ENCODE measurements at places on chromosomes 13 and 19.

GRCh38 chr19:17527326-17527725, 15.9 kb downstream of the PGLS start:
- no peak for DNase-seq

DNA sequence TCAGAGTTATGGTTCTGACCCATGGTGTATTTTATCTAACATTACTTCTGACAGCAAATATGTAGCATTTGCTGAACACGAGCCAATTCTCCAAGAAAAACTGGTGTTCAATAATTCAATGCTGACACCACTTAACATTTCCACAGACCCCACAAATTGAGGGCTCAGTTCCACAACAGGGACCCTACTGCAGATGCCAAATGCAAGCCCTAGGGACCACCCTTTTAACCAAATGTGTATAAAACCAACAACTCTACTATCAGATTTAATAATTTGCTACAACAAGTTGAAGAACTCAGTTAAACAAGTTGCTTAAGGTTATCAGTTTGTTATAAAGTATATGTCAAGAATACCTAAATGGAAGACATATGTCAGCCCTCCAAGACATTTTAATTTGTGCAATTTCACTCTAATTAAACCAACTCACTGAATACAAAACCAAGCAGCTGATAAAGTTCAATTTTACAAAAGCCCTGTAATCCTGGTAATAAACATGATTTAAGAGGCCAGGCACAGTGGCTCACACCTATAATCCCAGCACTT, 6.7 kb downstream of the ZNF44 start:
- DNase-seq = no peak

GRCh38 chr13:20193907-20194631, 1.3 kb upstream of the GJB2 start:
- no peak for DNase-seq

DNA sequence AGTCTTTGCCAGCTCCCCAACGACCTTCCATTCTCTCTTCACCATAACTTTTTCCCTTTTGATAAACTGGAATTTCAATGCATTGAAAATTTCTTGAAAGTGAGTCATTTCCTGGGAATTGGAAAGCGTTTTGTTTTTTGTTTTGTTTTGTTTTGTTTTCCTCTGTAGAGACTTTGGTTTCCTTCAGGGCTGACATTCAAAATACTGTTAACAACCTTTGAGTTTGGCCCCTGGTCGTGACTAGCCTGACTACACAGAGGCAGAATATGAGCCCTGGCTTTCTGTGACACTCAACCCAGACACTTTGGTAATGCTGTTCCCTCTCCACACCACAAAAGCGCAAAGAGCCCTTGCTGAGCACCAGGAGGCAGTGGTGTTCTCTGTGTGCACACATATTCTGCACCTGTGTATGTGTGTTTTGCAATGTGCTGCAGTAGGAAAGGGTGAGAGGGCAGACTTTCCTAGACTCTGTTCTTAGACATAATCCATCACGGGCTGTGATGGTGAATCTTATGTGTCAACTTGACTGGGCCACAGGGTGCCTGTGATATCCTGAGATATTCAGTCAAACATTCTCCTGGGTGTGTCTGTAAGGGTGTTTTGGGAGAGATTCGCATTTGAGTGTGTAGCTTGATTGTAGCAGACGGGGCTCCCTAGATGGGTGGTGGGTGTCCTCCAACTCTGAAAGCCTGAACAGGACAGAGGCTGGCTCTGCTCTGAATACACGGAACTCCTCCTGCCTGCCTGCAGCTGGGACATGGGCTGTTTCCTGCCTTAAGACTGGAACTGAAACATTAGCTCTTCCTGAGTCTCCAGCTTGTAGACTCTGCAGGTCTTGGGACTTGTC, 29.5 kb upstream of the ANKRD10 start:
- peak; percentile 31 for DNase-seq

- DNase-seq = no peak
These were observed 145.6 kb upstream of the FRY start for GRCh38 chr13:31885994-31886393.

DNA sequence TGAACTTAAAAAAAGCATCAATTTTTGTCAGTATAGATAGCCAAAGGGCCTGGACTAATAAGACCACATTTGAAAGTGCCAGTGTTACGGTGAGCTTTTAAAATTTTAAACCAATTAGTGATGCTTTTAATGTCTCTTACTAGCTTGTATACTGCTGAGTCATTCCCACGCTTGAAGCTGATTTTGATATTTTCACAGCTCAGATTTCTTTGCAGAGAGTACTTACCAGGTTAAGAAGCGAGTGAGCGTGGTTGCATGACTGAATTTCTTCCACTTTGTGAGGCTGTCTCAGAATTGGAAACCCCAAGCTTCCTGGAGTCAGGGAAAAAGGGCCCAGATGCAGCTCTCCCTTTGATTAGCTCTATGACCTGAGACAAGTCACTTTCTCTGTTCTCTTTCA, 74.5 kb upstream of the NBEA start:
- DNase-seq = no peak

- no peak for DNase-seq
These were observed 55.7 kb upstream of the ABCC4 start for GRCh38 chr13:95356916-95357315.

DNA sequence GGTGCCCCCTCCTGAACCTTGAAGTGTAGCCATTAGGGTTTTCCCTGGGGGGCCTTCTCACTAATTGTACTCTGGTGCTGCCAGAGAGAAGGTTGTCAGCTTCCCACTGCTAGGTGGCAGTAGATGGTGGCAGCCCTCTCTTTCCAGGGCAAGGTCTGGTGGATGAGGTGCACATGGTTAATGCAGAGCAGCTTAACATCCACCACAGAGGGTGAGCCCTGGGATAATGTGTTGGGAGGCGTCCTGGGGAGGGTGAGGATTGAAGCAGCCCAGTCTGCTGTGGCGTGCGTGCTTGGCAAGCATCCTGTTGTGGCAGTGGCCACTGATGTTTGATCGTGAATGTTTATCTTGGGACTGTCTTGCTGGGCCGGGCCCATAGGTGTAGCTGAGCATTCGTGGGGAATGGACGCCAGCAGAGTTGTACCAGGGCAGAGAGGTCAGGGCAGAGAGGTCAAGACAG, 5.8 kb downstream of the EGLN2 start:
- no peak for DNase-seq

- no peak for DNase-seq
These were observed 24.4 kb upstream of the CSNK1A1L start for GRCh38 chr13:37129866-37130265.

GRCh38 chr13:98690348-98691022, 62.0 kb downstream of the SLC15A1 start:
- DNase-seq = no peak

- no peak for DNase-seq
These were observed 22.5 kb upstream of the NDFIP2 start for GRCh38 chr13:79458436-79458835.

GRCh38 chr19:28980236-28980868, 232.6 kb downstream of the UQCRFS1 start:
- DNase-seq = no peak

DNA sequence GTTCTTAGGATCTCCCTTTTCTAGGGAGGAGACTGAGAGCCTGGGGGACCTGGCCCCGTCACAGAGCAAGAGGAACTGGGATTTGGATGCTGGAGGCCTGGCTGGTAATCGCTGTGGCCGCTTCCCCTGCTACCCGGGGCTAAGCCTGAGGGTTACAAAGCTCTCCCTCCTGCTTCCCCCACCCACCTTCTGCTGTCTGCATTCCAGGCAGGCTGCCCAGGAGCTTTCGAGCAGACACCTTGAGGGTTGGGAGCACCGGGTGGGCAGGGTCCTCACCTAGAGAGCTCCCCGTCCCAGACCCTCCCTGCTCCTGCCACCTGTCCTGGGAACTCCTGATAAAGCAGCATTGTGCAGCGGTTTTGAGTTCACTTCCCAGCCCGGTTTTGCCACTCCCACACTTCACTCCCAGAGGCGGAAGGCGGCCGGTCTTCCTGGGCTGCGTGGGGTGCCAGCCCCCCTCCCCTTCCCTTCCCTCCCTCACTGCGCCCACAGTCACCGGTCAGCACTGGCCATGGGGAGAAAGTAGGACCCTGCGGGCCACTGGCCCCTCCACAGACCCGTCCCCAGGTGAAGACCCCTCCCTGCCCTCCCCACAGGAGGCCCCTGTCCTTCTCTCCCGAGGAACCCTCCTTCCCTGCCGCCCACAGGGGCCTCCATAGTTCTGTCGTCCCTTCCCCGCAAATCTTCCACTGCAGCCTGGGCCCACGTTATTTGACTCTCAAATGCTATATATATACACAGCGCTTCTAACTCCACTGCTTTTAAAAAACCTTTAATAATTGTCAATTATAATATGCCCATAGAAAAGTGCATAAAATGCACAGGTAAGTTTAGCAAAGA, 8.1 kb downstream of the PAK4 start:
- DNase-seq = no peak

- no peak for DNase-seq
These were observed 5.2 kb upstream of the ZNF628 start for GRCh38 chr19:55471266-55471665.

GRCh38 chr19:33278403-33279269, 23.7 kb downstream of the CEBPA start:
- DNase-seq = no peak

GRCh38 chr19:33740811-33741396, 55.8 kb upstream of the KCTD15 start:
- peak; percentile 3 for DNase-seq

DNA sequence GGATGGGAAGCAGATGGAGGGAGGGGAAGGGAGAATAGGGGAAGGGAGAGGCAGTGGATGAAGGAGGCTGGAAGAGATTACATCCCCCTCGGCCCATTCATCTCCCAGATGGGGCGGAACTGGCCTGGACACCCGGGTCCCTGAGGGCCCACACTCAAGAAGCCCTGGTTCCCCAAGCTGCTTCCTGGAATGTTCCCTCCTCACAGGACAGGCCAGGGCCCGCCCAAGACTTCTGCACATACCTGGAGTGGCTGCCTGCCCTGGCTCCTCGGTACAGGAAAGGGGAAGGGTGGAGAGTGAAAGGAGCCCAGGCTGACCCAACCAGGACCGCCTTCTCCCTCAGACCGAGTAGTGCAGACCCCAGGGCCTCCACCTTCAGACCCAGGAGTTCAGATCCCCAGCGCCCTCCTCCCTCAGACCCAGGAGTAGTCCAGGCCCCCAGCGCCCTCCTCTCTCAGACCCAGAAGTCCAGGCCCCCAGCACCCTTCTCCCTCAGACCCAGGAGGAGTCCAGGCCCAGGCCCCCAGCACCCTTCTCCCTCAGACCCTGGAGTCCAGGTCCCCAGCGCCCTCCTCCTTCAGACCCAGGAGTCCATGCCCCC, 489 bp downstream of the NTF4 start:
- DNase-seq = no peak

- no peak for DNase-seq
These were observed 39.8 kb upstream of the LATS2 start for GRCh38 chr13:21100994-21101757.

DNA sequence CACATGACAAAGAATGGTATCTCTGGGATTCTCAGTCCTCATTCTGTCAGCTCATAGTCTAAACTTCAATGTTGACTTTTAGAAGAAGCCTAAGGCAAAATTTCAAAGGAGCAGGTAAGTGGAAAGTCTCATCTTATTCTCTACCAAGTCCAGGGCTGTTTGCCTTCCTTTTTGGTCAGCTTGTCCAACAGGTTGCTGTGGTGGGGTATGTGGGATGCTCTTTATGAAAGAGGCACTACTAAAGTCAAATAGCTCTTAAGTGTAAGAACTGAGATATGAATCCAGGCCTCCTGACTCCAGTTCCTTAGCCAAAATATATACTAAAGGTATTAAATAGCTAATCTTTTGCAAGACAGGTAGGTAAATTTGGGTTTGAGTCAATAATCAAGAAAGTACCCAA, 540.6 kb upstream of the SPRY2 start:
- no peak for DNase-seq

DNA sequence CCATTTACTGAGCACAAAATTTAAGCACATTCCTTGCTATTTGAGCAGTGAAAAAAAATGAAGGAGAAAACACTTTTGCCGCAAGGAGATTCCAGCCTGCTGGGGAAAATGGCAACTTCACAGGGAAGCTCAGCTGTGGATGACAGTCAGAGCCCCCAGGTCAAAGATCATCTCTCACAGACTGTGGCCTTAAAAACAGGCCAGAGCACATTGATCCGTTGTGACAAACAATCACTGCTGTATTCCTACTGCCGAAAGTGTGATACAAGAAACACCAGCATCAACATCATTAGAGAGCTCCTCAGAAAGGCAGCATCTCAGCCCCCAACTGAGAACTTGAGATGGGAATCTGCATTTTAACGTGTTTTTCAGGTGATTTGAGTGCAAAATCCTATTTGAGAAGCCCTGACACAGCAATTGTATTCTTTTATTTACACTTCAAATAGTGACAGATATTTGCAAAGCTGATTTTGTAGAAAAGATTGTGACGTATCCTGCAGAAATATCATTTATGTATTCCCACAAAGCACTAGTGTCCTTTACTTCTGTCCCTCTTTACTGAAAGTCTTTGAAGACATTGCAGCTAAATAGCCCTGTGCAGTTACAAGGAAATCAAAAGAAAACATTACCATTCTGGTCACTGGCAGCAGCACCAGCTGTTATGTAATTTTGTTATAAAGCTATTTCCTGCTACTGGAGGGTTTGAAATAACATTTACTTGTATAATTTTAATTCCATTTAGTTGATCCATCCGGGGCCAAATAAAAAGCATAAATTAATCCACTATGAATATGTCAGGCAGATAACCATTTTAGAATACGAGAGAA, 652.0 kb downstream of the LIG4 start:
- no peak for DNase-seq

- DNase-seq = no peak
These were observed 21.7 kb upstream of the SLC25A30 start for GRCh38 chr13:45439781-45440462.

GRCh38 chr19:58543826-58544590, at the start of gene TRIM28:
TRIM28 (plus strand) TSS chr19:58544064; CDS start chr19:58544758, 694 bp downstream.
- DNase-seq = peak; percentile 100

- peak; percentile 31 for DNase-seq
These were observed 40.4 kb downstream of the LRCH1 start for GRCh38 chr13:46593398-46593797.

DNA sequence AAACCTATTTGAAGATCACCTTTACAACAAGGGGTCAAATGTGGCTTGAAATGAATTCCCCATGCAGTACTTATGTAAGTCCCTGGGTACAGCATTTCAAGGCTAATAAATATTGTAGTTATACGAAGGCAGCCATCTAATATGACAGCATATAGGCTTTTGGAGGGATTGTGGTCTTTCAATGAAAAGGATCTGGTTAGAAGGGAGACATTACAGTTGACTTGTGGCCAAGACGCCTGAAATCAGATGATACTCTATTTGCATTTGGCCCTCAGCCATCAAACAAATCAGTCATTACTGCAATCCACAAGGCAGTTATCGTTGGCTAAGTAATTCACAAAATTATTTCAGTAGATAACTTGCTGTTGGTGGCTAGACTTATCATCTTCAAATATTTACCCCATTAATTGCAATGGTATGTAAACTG, 242.7 kb downstream of the DCLK1 start:
- no peak for DNase-seq

DNA sequence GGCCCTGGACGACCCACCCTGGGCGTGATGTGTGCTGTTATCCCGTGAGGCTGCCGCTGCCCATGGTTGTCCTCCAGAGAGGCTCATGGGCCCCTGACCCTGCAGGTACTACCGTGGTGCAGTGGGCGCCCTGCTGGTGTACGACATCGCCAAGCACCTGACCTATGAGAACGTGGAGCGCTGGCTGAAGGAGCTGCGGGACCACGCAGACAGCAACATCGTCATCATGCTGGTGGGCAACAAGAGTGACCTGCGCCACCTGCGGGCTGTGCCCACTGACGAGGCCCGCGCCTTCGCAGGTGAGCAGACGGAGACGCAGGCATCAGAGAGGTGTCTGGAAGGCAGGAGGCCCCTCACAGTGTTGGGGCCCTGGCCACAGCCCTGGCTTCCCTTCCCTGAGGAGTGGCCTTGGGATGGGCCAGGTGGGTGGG, 11.1 kb upstream of the MARCHF2 start:
- DNase-seq = no peak

- DNase-seq = peak; percentile 58
These were observed 28.5 kb downstream of the ZNF266 start for GRCh38 chr19:9406798-9407352.

Measured in activated T-cell treated with anti-CD3 and anti-CD28 coated beads for 24 hours (primary cell).